Activated naive CD4-positive, alpha-beta T cell treated with anti-CD3 and anti-CD28 coated beads, Interleukin-2, amount 50 U/mL, for 16 hours (primary cell): ENCODE measurements at places on chromosomes 12 and 14.
A peak's percentile ranks its signal among the peaks of the same experiment; 100 is the strongest.

DNA sequence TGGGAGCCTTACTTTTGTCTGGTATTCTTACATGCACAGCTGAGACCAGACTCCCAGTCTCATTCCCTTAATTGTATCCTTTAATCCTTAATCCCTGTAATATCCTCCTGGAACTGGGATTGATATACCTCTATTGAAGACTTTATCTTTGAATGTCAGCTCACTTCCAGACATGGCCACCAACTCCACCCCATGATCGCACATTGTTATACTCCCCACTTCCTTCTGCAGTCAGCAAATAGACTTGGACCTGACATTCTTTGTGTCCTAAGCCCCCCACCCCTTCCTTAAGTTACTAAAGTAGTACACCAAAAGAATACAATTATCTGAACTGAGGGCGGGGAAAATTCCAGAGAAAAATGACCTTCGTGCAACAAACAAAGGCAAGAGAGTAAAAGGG lies 8.6 kb upstream of the OSBPL8 start:
- DNase-seq = no peak

GRCh38 chr12:101697930-101698799 lies 725 bp downstream of the CHPT1 start:
- peak; percentile 12 for DNase-seq

DNA sequence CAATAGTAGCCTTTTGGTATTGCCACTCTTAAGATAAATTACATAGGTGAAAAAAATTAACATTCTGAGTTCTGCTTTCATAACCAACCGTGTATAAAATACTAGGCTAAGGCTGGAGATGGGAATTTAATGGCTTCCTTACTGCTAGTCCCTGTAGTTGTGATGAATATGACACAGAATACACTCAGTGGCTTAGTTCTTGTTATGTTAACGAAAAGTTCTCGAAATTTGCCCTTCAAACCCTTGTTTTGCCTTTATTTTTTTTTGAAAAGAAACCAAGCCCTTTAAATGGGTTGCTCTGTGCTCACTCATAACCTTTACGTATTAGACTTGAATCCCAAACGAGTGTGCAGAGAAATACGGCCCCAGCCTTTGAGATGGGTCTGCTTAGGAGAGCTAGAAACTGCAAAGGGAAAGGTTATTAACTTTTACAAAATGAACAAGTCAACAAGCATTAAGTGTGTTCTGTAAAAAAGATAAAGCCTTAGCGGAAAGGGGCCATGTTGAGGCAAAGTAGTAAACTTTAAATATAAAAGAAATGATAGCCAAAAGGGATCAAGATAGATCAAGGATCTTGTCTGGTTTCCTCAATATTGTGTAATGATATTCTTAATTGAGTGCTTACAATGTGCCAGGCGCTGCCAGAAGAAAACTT lies 1.7 kb downstream of the NUDT4 start:
- no peak for DNase-seq

GRCh38 chr12:8157484-8158198 lies 826 bp downstream of the ZNF705A start:
- DNase-seq = no peak

DNA sequence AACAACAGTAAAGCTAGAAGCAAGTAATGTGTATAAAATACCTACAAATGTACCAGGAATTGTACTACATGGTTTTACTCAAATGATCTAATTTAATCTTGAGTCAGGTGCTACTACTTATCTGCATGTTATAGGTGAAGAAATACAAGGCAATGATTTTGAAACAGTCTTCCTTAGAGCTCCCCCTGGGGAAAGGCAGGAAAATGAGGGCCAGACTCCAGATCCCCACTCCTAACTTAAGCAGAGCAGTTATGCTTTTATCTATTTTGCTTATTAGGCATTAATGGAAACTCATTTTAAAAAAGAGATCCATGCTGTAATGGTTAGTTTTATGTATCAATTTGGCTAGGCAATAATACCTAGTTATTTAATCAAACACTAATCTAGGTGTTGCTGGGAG lies 109.3 kb upstream of the CPSF6 start:
- no peak for DNase-seq

DNA sequence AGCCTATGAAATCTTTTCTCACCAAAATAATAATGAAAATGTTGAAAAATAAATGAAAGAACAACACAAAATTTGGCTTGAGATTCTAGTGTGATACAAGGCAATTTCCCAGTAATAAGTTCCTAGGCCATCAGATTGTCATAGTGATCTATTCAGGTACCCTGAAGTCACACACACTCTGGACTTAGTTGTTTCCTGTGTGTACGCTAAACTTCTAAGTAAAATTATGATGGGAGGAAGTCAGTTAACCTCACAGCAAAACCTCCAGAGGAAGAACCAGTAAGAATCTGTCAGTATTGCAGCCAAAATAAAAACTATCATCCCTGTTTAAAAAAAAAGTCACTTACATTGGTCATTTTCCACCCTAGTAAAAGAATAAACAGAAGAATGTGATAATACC lies 81.9 kb downstream of the DBX2 start:
- no peak for DNase-seq

DNA sequence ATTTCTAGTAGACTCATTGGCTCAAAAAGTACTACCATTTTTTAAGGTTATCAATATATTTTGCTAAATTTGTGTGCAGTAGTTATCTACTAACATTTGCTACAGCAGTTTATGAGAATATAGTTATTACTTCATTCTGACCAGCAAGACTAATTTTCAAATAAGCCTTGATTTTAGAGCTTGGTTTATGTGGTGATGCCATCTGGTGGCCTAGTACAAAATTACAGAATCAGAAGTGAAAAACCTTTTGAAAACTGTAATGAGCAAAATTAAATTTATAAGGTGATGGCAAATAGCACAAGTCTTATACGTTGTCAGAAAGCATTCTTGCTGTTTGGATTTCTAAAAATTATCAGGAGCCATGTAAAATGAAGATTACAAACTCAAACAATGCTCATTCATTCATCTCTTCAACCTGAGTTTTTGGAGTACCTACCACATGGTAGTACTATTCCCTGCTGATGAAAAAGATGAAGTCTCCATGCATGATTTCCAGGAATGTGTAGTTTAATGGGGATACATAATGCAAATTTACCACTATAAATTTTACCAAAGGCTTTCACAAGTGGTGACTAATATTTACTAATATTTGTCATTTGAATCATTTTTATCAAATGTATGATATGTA lies 51.0 kb downstream of the MAGOHB start:
- no peak for DNase-seq

DNA sequence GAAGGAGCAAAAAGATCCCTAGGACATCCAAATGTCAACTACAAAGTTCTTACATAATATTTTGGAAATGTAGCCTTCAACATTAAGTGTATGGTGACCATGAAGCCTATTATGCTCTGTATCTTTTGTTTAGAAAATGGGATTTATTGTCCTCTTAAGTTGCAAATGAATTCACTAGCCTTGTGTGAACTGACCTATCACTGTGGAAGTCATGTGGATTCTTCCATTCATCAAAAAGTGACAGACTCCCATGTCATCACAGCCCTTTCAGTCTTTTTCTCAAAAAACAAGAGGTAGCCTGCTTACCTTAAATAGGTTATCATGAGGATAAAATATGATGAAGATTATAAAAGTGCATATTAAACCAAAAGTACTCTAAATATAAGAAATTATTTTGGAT lies 179.9 kb downstream of the GRIP1 start:
- no peak for DNase-seq

DNA sequence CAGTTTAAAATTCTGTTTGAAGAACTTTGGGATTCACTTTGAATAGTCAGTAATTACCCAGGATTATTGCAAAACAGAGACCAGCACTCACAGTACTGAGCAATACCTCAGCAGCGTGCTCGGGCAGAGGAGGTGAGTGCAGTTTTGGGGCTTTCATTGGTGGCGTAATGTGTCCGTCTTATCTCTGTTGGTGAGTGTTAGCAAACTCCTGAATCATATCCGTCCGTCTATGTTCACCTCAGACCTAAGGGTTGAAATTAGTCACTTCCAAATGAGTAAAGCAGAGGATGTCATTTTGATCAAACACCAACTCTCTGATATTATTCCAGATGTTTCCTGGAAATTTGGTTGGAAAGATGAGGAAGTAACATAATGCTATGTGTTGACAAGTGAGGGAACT lies 82.8 kb downstream of the BORCS5 start:
- peak; percentile 26 for DNase-seq

DNA sequence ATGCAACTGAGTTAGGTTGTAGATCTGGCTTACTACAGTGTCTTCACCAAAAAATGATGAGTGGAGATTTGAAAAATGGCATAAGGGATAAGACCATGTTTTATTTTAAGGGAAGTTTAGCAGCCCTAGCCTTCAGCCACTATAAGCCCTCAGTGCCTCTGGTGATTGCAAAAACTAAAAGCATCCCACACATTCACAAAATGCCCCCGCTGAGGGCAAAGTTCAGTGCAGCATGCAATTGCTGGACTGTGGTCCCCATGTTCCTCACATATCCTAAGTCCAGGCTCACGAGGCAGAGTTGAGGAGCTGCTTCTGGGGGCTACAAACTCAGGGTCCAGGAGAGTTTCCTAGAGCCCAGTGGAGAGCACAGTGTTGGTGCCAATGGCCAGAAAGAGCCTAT lies 29.6 kb upstream of the NCOR2 start:
- no peak for DNase-seq

DNA sequence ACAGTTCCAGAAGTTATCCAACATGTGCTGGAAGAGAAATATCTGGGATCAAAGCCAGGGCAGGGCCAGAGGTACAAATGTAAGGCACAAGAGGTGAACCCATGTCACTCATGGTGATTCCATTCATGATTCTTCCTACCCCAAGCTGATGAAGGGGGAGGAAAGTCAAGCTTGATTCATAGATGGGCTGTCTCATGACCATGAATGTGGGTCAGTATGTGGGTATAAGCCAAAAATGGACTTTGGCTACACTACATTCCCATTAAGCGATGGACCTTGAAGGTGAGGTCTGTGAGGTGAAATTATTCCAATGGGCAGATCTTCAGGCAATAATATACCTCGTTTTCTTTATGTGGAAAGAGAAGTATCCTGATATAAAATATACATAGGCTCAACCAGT lies 217.1 kb downstream of the BTG1 start:
- DNase-seq = no peak

DNA sequence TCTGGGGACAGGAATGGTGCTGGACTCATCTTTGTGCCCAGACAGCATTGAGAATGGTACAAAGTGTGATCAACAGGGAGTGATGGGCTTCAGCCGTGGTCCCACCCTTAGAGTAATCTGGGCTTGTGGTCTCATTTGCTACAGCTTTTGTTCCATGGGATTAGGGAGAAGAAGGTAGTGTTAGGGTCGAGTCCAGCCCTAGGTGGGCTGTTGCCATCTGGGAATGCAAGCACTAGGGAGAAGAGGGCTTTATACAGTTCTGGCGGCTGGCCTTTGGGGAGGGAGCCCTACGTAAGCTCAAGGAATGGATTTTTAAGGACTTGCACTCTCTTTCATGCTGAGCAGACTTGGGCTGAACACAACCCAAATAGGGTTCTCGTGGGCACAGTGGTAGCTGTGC lies 4.9 kb downstream of the PLEKHG3 start:
- no peak for DNase-seq

DNA sequence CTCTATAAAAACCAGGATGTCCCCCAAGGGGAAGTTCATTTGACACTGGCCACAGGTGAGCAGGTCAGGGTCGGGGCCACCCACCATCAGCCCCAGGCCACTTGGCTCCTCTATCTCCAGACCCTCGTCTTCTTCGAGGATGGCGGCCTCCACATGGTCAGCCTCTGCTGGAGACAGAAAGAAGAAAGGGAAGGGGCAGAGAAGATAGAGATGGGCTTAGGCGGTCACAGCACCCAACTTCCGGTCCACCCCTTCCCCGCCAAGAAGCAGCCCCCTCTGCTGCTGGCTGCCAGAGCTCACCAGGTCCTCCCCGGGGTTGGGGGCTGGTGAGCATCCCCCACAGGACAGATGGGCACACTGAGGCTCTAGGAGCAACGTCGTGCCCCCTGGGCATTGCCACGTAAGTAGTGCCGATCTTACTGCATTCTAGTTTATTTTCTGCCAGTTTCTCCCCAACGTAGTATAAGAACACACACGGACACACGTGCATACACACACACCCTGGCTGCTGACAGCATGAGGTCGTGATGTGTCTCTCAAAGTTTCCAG lies 14.2 kb downstream of the BCL11B start:
- no peak for DNase-seq

- DNase-seq = no peak
Observed at GRCh38 chr12:78441737-78442453, 422.7 kb upstream of the SYT1 start.

GRCh38 chr12:65275627-65276026 lies 2.9 kb upstream of the MSRB3 start:
- no peak for DNase-seq

- DNase-seq = no peak
Observed at GRCh38 chr12:86777325-86777724, 521.1 kb upstream of the MGAT4C start.

DNA sequence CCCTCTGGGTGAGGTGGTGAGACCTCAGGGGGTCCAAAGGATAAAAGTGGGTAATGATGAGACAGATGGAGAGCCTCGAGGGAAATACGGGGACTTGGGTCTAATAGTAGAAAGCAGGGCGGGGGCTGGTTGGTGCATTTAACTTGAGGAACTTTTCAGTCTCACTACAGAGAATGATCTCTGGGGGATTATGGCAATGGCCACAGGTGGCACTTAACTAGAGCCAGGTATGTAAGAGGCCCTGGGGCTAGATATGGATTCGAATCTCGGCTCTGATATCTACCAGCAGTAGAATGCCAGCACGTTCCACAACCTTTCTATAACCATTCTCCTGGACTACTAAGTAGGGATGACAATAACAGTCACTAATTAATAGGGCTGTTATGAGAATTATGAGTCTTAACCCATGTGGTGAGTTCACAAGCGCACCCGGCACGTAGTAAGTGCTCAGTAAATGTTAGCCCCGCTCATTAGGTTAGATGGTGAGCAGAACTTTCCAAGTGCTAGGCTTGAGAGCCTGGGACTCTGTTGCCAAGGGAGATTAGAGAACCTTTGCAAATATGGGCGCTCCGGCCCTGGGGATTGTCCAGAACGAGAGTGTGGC lies 888 bp upstream of the PLXNC1 start:
- DNase-seq = no peak

GRCh38 chr12:122205053-122205925 lies 1.8 kb downstream of the B3GNT4 start:
- DNase-seq = no peak
